Activated CD4-positive, alpha-beta T cell treated with anti-CD3 and anti-CD28 coated beads, Interleukin-2, amount 10 ng/mL, durations not matched to agents 7 days and 5 days (primary cell): ENCODE measurements at places on chromosomes 4 and X. TPM values are rescaled to one million over a fixed set of nuclear protein-coding genes. Genes with fewer than 3 reads are reported as not detected.
A peak's percentile ranks its signal among the peaks of the same experiment; 100 is the strongest.

DNA sequence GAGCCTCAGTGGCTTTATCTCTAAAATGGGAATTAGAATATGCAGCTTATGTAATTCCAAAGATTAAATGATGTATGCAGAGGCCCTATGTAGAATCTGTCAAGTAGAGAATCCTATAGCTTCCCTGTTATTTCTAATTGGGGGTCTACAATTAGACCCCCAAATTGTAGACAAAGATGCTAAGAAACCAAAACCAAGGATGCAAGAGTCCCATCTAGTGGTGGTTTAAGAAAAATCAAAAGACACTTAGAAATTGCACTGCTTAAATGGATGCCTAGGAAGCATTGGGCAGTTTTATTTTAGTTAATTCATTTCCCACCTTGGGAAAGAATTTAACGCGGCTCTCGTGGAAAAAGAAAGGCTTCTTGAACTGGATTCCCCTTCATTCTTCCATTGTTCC, 115.2 kb downstream of the GABRA2 start:
- H3K27me3 ChIP-seq: no peaks in the 10 kb centered on the region
- no peak for DNase-seq
- H3K4me1 ChIP-seq: no peaks in the 10 kb centered on the region

ADH1A gene
- not detected for total RNA-seq

- peaks cover 77% of the 10 kb centered on the region for H3K4me1 ChIP-seq
- peak overlapping the region; percentile 74 for H3K4me3 ChIP-seq
- H3K27me3 ChIP-seq: no peaks in the 10 kb centered on the region
- DNase-seq: peak; percentile 79
Observed at GRCh38 chrX:12956704-12957534, 18.0 kb upstream of the TMSB4X start.

DNA sequence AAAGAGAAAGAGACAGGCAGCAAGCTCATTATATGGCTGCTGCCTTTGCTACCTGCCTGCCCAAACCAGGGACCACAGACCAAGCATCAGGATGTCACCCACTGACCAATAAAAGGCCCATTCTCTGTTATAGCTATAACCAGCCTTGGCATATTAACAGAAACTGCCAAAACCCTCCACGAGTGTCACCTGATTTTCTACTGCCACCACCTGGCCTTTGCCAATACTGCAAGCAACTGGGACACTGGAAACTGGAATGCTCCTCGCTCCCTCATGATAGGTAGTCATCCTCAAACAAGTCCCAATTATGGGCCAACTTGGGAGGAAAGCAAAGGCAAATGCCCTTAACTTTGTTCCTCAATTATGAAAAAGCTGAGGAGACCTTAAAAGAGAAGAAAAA, 76.0 kb downstream of the SPIN4 start:
- no peak overlapping the region for H3K27ac ChIP-seq
- peak; percentile 6 for DNase-seq
- no peaks in the 10 kb centered on the region for H3K36me3 ChIP-seq
- no peaks in the 10 kb centered on the region for H3K4me1 ChIP-seq
- H3K27me3 ChIP-seq: no peaks in the 10 kb centered on the region

GRCh38 chr4:10022346-10023049, 1.2 kb upstream of the SLC2A9 start:
- H3K36me3 ChIP-seq: no peaks in the 10 kb centered on the region
- no peak overlapping the region for H3K27ac ChIP-seq
- H3K27me3 ChIP-seq: no peaks in the 10 kb centered on the region
- DNase-seq: no peak

ANK2 gene
- 0.67 TPM for total RNA-seq

DNA sequence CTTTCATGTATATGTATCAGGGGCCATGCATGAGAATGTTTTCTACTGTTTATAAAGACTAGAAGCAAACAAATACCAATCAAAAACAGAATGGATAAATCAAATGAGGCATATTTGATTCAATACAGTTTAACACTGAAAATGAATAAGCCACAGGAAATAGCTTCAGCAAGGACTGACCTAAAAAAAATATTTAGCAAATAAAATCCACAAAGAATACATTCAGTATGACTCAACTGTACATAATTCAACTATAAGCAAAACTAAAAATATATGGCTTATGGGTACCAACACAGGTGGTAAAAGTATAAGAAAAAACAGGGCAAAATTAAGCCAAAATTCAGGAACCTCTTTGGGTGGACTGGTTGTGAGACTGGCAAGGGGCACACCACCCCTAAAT, 112.9 kb downstream of the KCNIP4 start:
- no peaks in the 10 kb centered on the region for H3K36me3 ChIP-seq
- H3K27ac ChIP-seq: no peak overlapping the region
- H3K4me1 ChIP-seq: no peaks in the 10 kb centered on the region
- DNase-seq: no peak

GRCh38 chr4:42654631-42655268, 2.2 kb downstream of the ATP8A1 start:
- H3K36me3 ChIP-seq: peaks cover 25% of the 10 kb centered on the region
- DNase-seq: no peak
- peak overlapping the region; percentile 93 for H3K27ac ChIP-seq
- H3K4me3 ChIP-seq: peak overlapping the region; percentile 87
- H3K4me1 ChIP-seq: peaks cover 30% of the 10 kb centered on the region

GRCh38 chrX:16484338-16484737, 165.6 kb upstream of the S100G start:
- H3K4me3 ChIP-seq: no peak overlapping the region
- no peak overlapping the region for H3K27ac ChIP-seq
- H3K4me1 ChIP-seq: peaks cover 13% of the 10 kb centered on the region
- H3K36me3 ChIP-seq: no peaks in the 10 kb centered on the region
- H3K27me3 ChIP-seq: no peaks in the 10 kb centered on the region

DNA sequence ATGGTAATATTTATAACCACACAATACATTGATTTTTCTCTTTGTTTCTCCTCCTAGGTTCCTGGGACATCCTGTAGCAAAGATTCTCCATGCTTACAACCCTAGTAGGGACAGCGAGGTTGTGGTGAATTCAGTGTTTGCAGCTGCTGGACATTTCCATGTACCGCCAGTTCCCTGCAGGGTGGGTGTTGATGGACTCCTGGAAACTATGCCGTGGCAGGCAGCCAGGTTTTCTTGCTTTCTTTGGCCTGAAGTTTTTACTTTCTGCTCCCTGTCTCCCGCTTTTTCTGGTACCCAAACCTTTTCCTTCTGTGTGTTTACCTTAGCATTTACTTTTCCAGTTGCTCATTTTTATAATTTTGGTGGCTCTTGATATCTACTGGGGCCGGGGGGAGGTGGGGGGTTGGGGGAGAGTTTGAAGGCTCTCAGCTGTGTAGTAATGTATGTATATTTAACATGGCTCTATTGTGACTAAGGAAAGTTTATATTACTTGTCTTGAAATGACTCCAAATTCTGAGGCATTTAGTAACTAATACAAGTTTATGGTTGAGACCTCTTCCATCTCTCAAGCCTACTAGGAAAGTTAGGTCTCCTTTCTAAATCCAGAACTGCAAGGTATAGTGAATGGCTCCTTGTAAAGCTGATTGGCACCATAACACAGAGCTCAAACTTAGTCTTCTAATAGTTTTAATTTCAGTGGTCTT, 89.7 kb downstream of the TMEM131L start:
- peaks cover 52% of the 10 kb centered on the region for H3K36me3 ChIP-seq
- H3K4me3 ChIP-seq: no peak overlapping the region
- no peaks in the 10 kb centered on the region for H3K27me3 ChIP-seq
- no peak overlapping the region for H3K27ac ChIP-seq

- H3K27ac ChIP-seq: no peak overlapping the region
- H3K27me3 ChIP-seq: no peaks in the 10 kb centered on the region
- H3K4me3 ChIP-seq: no peak overlapping the region
- no peaks in the 10 kb centered on the region for H3K4me1 ChIP-seq
- no peaks in the 10 kb centered on the region for H3K36me3 ChIP-seq
- DNase-seq: no peak
Observed at GRCh38 chr4:134636338-134637051, 434.9 kb upstream of the PABPC4L start.

DNA sequence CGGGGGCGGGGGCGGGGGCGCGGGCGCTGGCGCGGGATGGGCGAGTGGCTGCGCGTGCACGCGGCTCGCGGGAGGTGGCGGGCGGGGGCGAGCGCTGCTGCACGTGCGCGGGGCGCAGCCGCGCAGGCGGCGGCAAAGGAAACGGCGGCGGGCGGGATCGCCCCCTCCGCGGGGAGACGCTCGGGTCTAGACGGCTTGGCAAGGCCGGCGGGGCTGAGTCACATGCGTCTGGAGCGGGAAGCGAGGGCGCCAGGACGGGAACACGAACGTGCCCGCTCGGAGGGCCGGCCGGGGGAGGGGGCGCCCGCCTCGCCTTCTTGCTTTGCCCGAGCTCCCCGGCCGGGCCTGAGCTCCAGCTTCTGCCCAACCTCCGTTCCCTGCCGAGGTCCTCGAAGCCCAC, 4.3 kb upstream of the HAUS7 start:
- no peak overlapping the region for H3K27ac ChIP-seq
- H3K27me3 ChIP-seq: peaks cover 6% of the 10 kb centered on the region
- H3K36me3 ChIP-seq: no peaks in the 10 kb centered on the region
- no peak overlapping the region for H3K4me3 ChIP-seq
- peaks cover 13% of the 10 kb centered on the region for H3K4me1 ChIP-seq

GRCh38 chrX:132749406-132749805, 209.0 kb downstream of the HS6ST2 start:
- H3K36me3 ChIP-seq: no peaks in the 10 kb centered on the region
- H3K4me1 ChIP-seq: peaks cover 19% of the 10 kb centered on the region
- no peak overlapping the region for H3K27ac ChIP-seq
- H3K4me3 ChIP-seq: no peak overlapping the region
- H3K27me3 ChIP-seq: peaks cover 2% of the 10 kb centered on the region

- H3K4me3 ChIP-seq: no peak overlapping the region
- H3K4me1 ChIP-seq: peaks cover 17% of the 10 kb centered on the region
- H3K27me3 ChIP-seq: peaks cover 45% of the 10 kb centered on the region
Observed at GRCh38 chr4:3290476-3290875, 2.3 kb upstream of the RGS12 start.

HTN3 gene
- total RNA-seq: not detected

MGAT4D gene
- total RNA-seq: not detected

- no peak overlapping the region for H3K4me3 ChIP-seq
- H3K27me3 ChIP-seq: no peaks in the 10 kb centered on the region
- H3K27ac ChIP-seq: no peak overlapping the region
- H3K36me3 ChIP-seq: peaks cover 3% of the 10 kb centered on the region
- no peak for DNase-seq
- no peaks in the 10 kb centered on the region for H3K4me1 ChIP-seq
Observed at GRCh38 chr4:145865274-145865941, 73.2 kb downstream of the ZNF827 start.

PCDH11X gene
- total RNA-seq: not detected

DNA sequence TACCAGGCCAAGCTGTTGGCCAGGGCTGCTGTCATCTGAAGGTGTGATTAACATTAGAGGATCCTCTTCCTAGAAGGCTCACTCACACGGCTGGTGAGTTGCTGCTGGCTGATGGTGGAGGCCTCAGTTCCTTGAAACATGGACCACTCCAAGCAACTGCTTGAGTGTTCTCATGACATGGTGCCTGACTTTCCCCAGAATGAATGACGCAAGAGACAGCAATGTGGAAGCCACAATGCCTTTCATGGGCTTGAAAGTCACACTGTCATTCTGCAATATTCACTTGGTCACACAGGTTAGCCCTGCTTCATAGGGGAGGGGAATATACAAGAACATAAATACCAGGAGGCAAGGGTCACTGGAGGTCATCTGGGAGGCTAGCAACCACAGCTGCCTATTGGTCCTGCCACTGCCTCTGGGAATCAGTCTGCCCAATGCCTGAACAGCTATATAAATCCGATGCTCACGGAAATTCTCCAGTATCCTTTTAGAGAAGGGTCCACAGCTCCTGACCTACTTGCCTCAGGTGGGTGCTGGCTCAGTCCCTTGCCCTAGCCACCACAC, 97.1 kb upstream of the MAML3 start:
- H3K27me3 ChIP-seq: peaks cover 8% of the 10 kb centered on the region
- peaks cover 35% of the 10 kb centered on the region for H3K4me1 ChIP-seq
- no peak overlapping the region for H3K27ac ChIP-seq

KLHL5 gene
- 25.0 TPM for total RNA-seq

- no peak overlapping the region for H3K27ac ChIP-seq
- H3K4me3 ChIP-seq: no peak overlapping the region
- peaks cover 33% of the 10 kb centered on the region for H3K27me3 ChIP-seq
Observed at GRCh38 chr4:107747748-107748486, 27.9 kb upstream of the PAPSS1 start.

GRCh38 chr4:78242071-78242470, 184.9 kb downstream of the FRAS1 start:
- H3K4me1 ChIP-seq: no peaks in the 10 kb centered on the region
- peaks cover 11% of the 10 kb centered on the region for H3K27me3 ChIP-seq
- no peak for DNase-seq
- no peak overlapping the region for H3K27ac ChIP-seq

DNA sequence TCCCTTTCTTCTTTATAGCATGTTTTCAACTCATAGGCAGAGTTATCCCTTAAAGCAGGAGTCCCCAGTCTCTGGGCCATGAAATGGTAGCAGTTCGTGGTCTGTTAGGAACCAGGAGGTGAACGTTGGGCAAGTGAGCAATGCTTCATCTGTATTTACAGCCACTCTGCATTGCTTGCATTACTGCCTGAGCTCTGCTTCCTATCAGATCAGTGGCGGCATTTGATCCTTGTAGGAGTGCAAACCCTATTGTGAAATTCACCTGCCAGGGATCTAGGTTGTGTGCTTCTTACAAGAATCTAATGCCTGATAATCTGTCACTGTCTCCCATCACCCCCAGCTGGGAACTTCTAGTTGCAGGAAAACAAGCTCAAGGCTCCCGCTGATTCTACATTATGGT, 39.8 kb downstream of the DTHD1 start:
- H3K27ac ChIP-seq: no peak overlapping the region
- H3K4me1 ChIP-seq: peaks cover 70% of the 10 kb centered on the region
- H3K27me3 ChIP-seq: no peaks in the 10 kb centered on the region
- no peaks in the 10 kb centered on the region for H3K36me3 ChIP-seq
- no peak overlapping the region for H3K4me3 ChIP-seq

DNA sequence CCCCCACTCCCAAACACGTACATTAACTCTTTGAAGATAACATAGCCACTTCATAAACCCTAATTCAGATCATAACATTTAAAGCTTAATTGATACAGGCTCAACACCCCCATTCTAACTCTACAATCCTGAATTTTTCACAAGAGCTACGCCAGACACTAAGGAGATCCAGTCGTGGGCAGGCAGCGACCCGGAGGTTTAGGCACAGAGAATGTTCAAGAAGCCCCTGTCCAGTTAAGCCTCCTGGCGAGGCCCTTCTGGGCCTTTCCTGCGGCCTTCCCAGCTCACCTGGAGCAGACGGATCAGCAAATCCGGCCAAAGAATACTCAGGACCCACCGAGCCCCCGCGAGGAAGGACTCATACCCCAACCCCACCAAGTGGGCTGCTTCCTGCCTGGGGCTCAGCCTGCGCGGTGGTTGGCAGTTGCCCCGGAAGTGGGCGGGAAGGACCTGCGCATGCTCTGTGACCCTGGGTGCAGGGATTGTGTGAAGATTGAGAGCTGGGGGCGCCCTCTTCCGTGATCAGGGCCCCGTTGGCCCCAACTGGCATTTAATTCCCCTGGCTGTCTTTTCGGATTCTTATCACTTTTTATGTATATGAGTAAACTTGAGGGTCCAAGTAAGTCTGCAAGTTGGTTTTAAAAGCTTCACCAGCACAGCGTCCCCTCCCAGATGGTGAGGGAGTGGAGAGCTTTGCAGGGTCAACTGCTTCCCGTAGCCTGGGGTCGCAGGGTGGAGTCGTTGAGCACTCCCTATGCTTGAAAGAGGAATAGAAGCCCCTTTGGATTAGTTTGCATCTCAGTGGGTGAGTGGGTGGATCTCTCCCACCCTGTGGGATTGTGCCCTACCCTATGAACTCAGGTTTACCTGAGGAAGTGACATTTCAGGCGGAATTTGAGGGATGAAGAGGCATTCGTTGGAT, at the start of gene TRIM61:
Gene TRIM61 (minus strand): TSS at position 415 of the 922 bp plus-strand sequence. CDS start 7,655 bp downstream, outside the sequence.
- peaks cover 1% of the 10 kb centered on the region for H3K27me3 ChIP-seq
- H3K36me3 ChIP-seq: peaks cover 2% of the 10 kb centered on the region
- peak within 1 kb of the TSS; percentile 47 for H3K27ac ChIP-seq
- peak; percentile 55 for DNase-seq
- H3K4me3 ChIP-seq: peak within 1 kb of the TSS; percentile 72
